ENCODE measurements at places on chromosomes 7 and 10.

- DNase-seq = peak; percentile 87
These were observed 88.8 kb downstream of the GSAP start for GRCh38 chr7:77327067-77327931.

- DNase-seq = peak; percentile 83
These were observed 75.6 kb upstream of the GPR22 start for GRCh38 chr7:107394276-107394675.

DNA sequence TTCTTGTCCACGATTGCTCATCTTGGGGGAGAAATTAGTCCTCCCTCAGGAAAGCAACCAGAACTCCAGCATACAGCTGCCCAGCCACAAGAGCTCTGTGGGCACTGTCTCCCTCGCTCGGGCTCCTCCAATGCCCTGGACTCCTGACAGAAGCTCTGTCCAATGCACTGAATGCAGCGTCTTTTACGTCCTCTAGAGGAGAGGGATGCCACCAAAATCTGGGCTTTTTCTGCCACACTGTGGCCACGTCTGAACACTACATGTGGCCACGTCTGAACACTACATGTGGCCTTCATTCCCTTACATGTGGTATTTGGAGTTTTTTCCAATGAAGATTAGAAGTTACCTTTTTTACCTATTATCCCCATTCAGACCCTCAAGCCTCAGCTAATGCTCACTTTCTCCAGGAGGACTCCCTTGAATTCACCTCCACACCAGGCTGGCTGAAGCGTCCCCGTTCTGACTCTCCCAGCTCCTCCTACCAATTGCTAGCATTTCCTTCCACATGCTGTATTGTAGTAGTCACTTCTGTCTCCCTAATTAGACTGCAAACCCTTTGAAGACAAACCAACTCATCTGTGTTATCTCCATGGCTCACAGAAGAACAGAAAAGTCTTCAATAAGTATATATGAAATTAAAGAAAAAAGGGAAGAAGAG, 134.3 kb upstream of the PDE1C start:
- peak; percentile 80 for DNase-seq

- no peak for DNase-seq
These were observed 11.2 kb upstream of the C10orf95 start for GRCh38 chr10:102462512-102463054.

- no peak for DNase-seq
These were observed 517.4 kb upstream of the ZMIZ1 start for GRCh38 chr10:78551184-78552005.

GRCh38 chr7:561631-562373, 42.2 kb upstream of the PDGFA start:
- DNase-seq = no peak

GRCh38 chr7:85070967-85071628, 115.8 kb downstream of the SEMA3D start:
- no peak for DNase-seq

- no peak for DNase-seq
These were observed 14.1 kb downstream of the NRCAM start for GRCh38 chr7:108442039-108442568.

- DNase-seq = peak; percentile 99
These were observed 23.6 kb downstream of the DDIT4 start for GRCh38 chr10:72297281-72297804.

- peak; percentile 59 for DNase-seq
These were observed 998.7 kb downstream of the LRMDA start for GRCh38 chr10:76430061-76430645.

DNA sequence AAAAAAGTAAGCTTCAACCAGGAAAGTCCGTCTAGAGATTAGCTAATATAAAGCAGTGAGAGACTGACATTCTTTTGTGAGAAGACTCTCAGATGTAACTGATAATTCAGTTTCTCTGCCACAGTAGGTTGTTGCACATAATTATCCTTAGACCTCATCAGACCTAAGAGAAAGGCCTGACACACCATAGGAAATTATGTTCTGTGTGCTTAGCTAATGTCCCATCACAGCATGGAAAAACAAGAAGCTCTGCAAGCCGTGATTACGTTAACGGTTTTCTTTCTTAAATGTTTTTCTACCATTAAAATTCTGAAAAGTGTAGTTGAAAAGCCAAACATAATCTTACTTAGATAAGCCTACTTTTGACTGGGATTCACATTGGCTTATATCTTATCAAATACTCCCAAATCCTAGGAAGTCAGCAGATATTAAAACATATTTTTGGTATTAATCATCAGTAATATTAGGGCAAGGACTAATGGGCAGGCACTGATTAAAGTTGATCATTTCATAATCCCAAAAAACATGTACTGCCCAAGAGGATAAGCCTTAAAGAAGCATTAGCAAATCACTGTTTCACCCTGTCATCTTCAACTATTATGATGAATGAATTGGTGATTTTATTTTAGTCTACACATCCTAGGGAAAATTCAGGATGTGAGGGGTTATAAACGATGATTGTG, 5.2 kb downstream of the CSTF2T start:
- no peak for DNase-seq

DNA sequence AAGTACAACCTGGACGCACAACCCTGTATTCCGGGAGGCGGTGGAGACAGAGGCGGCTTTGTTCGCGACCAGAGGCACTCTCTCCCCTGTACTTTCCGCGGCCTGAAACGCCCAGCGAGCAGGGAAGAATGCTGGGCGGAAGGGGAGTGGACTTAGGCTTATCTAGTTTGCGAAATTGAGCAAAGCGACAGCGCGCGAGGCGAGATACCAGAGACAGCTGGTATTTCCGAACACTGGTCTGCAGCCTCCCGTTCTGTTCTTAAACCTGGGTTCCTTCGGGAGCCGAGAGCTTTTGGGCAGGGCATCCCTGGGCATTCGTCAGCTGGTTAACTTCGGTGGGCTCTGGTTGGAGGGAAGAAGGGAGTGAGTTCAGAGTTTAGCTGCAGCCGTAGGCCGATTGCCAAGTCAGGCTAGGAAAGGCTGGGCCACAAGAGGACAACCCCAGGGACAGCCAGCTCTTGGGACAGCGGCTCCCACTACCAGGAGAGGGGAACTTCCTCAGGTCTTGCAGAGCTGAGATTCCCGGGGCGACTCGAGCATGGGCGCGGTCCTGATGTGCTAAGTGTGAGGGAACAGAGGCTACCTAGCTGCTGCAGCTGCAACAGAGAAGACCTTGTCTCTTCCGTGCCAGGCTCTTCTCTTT, 3.9 kb downstream of the HMX3 start:
- DNase-seq = no peak

GRCh38 chr7:99733003-99733402, 2.0 kb downstream of the CYP3A7 start:
- DNase-seq = no peak

GRCh38 chr7:158350166-158350900, 237.3 kb downstream of the PTPRN2 start:
- DNase-seq = no peak

GRCh38 chr7:33186192-33186591, 56.8 kb downstream of the BBS9 start:
- peak; percentile 45 for DNase-seq

DNA sequence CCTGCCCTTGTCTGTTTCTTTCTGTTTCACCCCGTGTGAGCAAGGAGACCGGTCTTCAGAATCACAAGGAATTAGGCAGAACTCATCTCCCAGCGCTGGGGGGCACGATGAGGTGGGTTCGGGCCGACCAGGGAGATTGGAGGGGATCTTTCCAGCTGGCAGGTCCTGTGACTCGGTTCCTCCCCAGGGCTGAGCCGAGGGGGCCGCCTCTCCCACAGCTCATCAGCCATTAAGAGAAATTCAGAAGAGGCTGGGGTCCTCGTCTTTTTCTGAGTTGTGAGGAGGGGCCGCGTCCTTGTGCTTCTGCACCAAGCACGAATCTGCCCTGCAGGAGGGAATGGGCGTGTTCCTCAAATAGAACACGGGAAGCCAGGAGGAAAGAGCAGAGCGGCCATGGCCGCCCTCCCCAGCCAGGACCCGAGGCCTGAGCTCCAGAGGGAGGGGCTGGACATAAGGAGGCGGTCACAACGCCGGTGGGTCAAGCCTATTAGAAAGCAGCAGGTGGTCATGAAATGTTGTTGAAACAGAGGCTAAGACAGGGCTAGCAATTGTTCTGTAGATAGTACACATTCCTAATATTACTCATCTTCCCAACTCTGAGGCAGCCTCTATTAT, 125.3 kb downstream of the ADARB2 start:
- no peak for DNase-seq

GRCh38 chr10:35027567-35027966, 62.6 kb downstream of the CUL2 start:
- DNase-seq = peak; percentile 40

GRCh38 chr7:152006336-152006735, 19.1 kb upstream of the GALNT11 start:
- peak; percentile 72 for DNase-seq

DNA sequence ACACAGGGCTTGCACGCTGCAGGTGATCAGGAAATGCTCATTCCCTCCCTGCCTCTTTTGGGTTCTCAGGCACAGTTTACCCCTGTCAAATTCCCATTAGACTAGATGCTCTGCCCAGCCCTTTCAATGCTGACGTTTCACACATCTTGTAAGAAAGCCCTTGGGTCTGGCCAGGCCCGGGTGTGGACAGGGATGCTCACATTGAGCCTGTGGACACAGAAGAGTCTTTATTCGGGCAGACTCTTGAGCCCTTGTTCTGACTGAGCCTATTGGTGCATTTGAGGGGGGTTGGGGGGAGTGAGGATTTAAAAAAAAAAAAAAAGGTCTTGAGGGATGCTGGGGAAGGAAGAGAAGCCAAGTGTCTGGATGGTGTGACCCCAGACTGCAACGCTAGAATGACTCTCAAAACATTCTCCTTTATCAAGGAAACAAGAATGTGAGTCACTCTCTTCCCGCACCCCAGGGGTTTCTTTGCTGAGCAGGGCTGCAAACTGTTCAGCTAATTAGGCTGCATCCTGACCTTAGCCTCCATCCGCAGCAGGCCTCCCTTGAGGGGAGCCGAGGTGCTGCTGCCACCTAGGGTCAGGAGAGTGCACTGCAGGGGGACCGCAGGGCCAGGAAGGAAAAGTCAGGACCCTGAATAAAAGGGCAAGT, 53.6 kb upstream of the TMEM72 start:
- DNase-seq = peak; percentile 74

GRCh38 chr10:48467669-48468068, 137.2 kb downstream of the ARHGAP22 start:
- DNase-seq = no peak

DNA sequence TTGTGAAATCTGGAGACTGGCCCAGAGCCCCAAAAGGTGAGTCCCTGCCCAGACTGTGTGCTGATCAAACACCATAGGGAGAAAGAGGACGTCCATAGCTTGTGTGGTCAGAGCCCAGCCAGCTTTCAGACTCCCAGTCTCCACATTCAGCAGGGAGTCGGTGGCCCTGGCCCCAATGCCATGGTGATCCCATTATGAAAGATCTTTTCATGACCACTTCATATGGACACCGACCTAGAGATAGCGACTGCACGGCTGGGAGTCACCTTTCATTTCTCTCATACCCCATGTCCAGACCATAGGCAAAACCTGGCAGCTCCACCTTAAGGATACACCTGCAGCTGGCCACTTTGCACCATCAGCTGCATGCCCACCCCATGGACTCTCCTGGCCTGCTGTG, 126.4 kb downstream of the ARHGAP22 start:
- no peak for DNase-seq

DNA sequence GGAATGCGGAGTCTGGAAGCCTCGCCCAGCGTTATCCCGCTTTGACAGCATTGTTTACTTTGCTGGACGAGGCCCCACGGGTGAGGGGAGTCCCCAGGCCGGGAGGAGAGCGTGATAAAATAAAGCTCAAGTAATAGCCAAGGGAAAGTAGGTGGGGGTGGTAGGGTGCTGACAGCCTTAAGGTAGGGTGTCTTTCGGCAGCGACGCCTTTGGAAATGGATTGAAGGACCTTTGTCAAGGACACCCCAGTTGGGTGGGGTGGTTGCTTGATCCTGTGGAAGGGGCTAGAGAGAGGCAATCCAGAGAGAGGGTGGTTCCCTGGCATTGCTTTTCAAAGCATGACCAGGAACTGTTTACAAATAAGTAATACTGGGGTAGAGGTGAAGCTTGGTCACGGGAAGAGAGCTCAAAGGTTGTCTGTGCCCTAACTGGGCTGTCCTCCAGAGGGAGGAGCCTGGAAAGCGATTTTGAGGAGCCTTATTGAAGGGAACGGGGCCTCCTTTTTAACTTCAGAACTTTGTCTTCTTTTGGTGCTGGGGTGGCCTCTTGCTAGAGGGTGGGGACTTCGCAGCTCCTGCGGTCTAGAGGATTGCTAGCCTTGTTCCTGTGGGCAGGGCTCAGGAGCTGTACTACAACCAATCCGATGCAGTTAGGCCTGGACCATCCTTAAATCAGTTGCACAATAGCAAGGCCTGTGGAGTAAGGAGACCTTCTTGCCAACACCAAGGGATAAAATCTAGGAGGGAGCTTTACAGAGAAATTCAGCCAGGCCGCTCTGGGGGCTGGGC, 1.3 kb downstream of the EIF4EBP2 start:
- DNase-seq = peak; percentile 98

DNA sequence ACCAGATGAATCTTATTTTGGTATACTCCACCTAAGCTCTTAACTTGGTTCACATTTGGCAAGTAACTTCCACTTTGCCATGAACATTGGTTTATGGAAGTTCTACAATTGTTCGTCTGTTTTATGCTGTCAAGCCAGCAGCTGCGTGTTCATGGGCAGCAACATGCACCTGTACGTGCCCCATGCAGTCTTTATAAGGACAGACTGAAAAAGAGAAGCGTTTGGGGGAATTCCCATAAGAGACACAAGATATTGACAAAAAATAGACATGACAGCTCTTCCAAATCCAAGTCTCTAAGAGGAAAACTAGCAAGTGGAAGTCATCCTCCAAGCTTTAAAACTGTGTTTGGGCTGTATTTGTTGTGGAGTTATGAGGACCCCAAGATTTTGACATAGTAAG, 151.6 kb downstream of the SLC16A9 start:
- no peak for DNase-seq

GRCh38 chr10:92640107-92640506, 47.2 kb downstream of the KIF11 start:
- peak; percentile 52 for DNase-seq

DNA sequence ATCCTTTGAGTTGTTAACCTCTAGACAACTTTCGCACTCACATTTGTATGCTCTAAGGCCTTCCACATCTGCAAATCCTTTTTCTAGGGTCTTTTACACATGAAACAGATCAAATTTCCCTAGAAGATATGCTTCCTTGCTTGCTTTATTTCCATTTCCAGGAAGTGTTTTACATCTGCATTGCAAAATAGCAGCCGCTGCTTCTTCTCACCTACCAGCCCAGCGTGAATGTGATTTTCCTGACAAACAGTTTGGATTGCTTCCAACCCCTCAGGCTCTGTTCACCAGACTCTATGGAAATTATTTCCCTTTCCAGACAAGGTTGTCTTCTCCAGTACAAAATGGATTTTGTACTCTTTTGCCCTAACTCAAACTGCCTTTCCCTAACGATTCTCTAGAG, 50.9 kb upstream of the PAPSS2 start:
- DNase-seq = no peak

DNA sequence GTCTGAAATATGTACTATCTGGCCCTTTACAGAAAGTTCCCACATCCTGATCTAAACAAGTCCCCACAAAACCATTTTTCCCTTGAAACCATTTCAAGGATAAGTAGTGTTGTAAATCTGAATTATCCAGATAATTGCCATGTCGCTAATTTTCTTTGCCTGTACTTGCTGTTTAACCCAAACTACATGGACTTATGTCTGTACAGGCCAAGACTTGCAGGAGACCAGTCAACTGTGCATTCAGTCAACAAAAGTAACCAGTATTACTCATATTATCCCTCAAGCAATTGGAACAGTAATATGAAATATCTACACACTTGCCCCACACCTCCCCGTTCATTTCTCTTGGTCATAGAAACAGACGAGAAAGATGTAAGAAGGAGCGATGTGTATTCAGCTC, 347.8 kb upstream of the NFE2L3 start:
- no peak for DNase-seq

- no peak for DNase-seq
These were observed 6.7 kb upstream of the BTBD16 start for GRCh38 chr10:122264436-122264835.
